ENCODE measurements at places on chromosomes 5 and 9.

- no peak for DNase-seq
Measured at GRCh38 chr9:33943389-33943788, 105.3 kb downstream of the UBAP2 start.

DNA sequence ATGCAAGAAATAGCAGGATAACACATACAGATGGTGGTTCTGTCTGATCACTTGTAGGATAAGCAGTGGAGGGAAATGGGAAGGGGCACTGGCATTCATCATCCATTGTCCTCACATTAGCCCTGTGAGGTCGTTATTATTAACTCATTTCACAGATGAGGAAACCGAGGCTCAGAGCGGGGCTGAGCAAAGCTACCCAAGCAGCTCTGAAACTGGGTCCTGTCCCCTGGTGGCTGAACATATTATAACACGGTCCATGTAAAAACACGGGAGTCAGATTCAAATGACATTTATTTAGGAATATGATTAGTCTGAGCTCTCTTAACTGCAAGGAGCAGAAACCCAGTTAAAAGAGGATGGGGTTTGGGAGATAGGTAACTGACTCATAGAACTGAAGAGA is 43.1 kb downstream of the HRH2 start:
- no peak for DNase-seq

GRCh38 chr5:142115937-142116614 is 7.5 kb downstream of the NDFIP1 start:
- DNase-seq = no peak

- no peak for DNase-seq
Measured at GRCh38 chr5:92998456-92998855, 582.6 kb downstream of the NR2F1-AS1 start.

- DNase-seq = no peak
Measured at GRCh38 chr5:15023846-15024245, 152.3 kb upstream of the ANKH start.

DNA sequence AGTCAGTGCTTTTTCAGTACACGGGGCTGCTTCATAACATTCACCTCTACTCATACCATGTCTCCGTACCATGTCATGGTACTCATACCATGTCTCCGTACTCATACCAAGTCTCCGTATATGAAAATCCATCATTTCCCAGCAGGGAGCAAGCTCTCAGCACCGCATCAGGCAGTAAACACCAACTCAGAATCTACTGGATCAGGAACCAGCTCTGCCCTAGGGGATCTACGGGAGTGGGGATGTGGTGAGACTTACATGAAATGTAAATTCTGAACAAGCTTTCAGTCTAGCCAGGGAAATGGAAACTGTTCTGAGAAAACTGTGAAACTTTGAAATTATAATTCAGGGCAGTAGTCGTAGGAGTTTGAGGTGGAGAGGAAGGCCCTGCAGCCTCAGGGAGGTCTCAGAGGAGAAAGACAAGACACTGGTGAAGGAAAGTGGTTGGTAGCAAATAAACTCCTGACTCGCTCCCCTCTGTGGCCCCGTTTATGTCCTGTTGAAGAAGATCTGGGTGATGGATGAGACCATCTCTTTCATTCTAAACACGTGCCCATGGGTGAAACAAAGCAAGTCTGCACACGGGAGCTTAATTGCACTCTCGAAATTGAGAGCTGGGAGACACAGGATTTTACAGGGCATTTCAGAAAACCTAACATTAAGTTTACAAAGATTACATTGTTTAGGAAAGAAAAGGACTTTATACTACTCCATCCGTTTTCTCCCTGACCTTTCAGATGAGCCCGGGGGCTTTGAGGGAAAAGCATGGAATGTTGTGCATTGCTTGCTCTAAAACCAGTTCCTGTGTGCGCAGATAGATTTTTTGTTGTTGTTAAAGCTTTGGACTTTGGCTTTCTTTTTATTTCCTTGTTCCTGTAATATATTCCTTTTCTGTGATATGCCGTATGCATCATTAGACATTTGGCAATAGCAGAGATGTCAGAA is 26.8 kb downstream of the ACTBL2 start:
- DNase-seq = no peak

DNA sequence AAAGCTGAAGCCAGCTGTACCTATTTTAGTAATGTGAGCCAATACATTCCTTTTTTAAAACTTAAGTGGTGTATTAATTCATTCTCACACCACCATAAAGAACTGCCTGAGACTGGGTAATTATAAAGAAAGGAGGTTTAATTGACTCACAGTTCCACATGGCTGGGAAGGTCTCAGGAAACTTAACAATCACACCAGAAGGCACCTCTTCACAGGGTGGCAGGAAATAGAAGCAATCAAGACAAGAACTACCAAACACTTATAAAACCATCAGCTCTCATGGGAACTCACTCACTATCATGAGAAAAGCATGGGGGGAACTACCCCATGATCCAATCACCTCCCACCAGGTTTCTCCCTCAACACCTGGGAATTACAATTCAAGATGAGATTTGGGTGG is 21.0 kb downstream of the ESM1 start:
- DNase-seq = no peak

GRCh38 chr5:107570805-107571531 is 99.8 kb downstream of the EFNA5 start:
- DNase-seq = no peak

GRCh38 chr5:155953335-155953734 is 373.6 kb upstream of the SGCD start:
- no peak for DNase-seq

DNA sequence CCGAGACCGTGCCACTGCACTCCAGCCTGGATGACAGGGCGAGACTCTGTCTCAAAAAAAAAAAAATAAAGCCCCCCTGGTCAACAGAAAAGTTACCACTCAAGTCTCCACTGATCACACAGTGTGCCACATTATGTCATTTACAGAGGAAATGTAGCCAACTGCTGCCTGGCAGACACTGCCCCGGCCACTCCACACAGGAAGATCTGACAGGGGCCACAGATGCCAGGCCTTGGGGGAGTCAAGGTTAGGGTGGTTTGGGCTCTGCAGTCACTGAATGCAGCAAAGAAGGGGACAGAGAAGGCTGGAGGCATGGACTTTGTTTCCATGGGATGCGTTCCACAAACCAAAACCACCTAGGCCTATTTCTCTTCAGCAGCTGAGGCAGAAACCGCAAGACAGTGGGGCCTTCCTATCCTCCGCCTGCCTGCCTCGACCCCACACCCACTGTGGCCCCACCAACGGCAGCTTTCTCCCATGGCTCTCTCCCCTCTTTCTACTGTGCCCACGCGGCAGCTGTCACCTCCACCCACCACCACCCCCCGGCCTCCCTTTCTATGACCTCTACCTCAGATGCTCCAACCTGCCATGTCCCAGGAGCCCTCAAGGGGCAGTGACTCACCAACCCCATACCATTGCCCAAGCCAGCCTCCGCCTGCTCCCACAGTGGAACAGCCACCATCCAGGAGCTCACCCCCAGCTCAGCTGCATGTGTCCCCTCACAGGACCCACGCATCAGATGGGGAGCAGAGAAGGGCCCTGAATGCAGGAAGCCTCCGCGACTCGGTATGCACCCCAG is 12.4 kb downstream of the IPPK start:
- no peak for DNase-seq

- DNase-seq = no peak
Measured at GRCh38 chr5:142032747-142033631, 20.2 kb upstream of the GNPDA1 start.

DNA sequence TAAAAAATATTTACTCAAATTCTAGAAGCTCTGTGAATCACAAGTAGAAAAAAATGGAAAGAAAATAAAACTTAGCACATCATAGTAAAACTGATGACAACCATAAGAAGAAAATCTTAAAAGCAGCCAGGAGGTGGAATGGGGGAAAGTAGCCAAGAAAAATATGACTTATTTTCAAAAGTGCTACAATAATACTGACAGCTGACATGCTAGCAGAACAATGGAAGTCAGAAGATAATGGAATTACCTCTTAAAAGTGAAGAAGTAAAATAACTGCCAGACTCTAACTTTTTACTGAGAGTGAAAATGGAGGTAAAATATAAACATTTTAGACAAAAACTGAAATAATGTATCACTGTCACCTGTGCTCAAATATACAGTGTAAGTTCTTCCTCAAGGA is 532.2 kb upstream of the SGCD start:
- no peak for DNase-seq

GRCh38 chr9:14007190-14007769 is 306.7 kb downstream of the NFIB start:
- DNase-seq = no peak

DNA sequence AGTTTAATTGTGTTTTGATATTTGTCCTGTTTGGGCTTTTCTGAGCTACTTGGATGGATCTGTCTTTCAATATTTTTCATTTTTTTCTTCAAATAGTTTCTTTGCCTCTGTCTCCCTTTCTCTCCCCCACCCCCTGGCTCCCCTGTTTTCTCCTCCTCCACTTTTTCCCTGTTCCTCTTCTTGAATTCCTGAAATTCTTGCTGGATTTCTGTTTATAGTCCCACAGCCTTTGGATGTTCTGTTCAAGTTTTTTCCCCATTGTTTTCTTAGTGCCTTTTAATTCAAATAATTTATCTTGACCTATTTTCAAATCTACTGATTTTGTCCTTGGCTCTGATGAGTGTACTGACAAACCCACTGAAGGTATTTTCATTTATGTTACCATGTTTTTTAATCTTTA is 113.0 kb downstream of the VPS13A start:
- no peak for DNase-seq

GRCh38 chr5:142375944-142376411 is 51.2 kb upstream of the SPRY4 start:
- no peak for DNase-seq

DNA sequence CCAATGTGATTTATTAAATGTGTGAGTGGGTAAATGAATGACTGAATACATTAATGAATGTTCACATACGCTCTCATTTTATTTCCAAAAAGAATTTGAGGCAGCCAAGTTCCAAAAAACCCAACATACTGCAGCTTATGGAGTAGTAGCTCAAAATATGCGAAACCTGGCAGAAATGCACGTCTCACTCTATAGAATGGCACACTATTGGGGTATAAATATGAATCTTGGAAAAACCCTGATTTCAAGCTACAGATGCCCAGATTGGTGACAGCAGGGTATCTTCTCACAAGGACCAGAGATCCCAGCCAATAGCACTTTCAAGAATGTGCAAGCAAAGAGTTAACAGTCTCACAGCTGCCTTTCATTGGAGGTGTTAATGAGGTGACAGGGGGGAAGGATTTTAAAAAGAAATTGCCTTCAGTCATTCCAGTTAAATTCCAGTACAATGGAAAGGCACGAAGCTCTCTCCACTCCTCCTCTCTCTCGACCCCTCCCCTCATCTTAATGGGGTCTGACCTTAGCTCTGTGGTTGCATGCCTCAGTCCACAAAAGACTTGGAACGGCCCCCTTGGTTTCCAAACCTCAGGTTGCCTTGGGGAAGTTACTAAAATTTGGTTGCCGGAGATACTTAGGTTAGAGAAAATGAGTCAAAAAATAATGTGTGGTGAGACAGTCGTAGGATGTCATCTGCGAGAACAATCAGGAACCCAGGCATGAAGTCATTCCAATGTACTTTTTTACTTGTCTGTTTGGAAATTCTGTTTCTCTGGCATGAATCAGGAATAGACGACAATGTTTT is 307.4 kb downstream of the NFIB start:
- DNase-seq = no peak

- DNase-seq = no peak
Measured at GRCh38 chr9:21252721-21253547, 13.1 kb upstream of the IFNA14 start.

DNA sequence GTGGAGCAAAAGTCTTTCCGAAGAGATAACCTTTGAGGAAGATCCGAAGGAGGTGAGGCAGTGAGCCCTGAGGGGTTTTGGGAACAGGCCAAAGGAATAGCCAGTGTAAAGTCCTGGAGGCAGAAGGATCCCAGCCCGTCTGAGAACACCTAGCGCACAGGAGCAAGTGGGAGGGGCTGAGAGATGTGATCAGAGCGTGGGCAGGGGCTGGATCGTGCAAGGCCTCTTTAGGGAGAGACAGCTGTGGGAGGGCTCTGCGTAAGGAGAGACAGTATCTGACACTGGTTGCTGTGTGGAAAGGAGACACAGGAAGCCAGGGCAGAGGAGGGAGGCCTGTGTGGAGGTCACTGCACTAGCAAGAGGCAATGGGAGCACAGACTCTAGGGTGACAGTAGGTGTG is 68.2 kb downstream of the BARX1 start:
- no peak for DNase-seq

DNA sequence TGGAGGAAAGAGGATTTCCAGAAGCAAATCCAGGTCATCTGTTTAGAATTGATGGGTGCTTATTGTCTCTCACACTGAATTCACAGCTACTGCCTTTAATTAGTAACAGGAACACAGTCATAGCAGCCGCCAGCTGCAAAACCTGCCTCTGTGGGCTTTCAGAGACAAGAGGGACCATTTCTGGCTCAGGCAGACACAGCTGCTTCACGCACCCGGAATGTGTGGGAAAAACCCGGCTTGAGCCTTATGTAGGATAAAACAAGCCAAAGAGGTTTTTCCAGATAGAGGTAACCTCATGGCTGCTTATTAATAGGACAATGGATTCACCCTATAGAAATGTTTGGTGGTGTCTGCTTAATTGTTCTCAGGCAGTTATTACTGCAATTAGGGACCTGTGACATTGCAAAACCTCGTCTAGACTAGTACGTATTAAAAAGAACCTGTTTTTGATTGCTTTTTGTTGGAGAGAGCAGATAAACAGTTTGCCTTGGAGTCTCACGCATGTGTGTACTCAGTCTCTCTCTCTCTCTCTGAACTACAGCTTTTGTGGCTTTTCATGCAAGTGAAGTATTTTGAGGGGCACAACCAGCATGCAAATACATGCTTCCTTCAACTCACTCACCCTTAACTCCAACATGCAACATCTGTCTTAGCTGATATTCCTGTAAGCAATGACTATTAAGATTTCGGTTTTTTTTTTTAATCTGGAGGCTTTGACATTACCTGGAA is 302.7 kb downstream of the PLK2 start:
- no peak for DNase-seq

DNA sequence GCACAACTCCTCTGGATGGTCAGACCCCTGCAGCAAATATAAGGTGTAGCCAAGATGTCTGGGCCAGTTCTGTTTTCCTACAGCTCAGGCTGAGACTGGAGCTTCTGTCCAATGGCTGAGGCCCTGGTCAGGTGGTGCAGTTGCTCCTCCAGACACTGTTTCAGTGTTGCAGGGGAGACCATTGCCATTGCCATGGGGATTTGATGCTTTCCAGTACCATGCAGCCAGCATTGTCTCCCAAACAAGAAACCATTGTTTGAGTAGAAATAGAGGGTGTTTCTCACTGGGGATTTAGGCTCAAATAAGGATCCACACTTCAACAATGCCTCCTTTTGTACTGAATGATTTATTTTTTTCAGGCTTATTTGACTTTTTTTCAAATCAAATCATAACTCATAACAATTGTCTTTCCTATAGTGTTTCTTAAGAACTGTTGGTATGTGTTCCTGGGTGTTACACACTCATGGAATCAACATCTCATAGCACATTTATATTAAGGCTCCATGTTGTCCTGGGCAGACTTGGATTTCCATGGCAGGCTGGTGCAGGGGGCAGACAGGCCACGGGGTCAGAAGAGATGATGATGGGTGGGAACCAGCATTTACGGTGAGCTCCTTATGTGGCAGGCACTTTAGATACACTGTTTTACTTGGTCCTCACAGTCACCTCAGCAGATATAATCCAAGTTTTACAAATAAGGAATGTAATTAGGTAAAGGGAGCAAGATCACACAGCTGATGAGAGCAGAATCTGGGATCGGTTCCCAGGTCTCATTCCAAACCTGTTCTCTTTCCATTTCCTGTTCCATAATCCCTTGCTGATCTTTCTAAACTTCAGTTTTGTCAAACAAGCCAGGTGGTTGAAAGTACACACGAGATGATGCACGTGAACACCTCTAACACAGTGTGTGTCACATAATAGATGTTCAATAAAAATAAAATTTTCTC is 95.9 kb upstream of the GNAQ start:
- DNase-seq = no peak
